ENCODE measurements at places on chromosomes 2 and 18. TPM values are rescaled to one million over a fixed set of nuclear protein-coding genes. Genes with fewer than 3 reads are reported as not detected.

Gene RFTN2
- not detected for total RNA-seq

Gene GREB1L
- total RNA-seq = 3.8 TPM

Gene ANKRD30BL
- not detected for total RNA-seq

Gene ELOA2
- total RNA-seq = not detected

Data from A549 treated with Hydrocortisone at 1 μM for 4 hours (cell line).